Activated gamma-delta T cell treated with Interleukin-2 at 50 U/mL for 16 hours (primary cell): ENCODE measurements at places on chromosomes 3 and 15.

GRCh38 chr3:36763850-36764703 is at the start of gene DCLK3:
Gene DCLK3, minus strand, starts transcription at chr3:36764553. Its CDS starts 290 bp downstream, at chr3:36764263.
- DNase-seq, result no peak

DNA sequence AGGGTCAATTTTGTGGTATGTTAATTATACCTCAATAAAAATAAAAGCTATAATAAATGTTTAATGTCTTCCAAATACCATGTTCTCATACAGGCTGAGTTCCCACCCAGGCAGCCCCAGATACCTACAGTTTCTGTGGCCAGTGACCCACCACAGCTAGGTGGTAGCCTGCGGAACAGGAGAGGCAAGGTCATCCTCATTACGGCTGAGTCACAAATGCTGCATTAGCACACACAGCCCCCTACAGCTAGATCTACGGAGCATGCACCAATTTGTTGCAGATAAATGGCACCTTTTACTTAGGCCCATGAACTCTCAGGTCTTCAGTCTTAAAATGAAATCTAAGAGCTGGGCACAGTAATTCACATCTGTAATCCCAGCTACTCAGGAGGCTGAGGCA is 5.1 kb downstream of the SPATA12 start:
- DNase-seq, result no peak

DNA sequence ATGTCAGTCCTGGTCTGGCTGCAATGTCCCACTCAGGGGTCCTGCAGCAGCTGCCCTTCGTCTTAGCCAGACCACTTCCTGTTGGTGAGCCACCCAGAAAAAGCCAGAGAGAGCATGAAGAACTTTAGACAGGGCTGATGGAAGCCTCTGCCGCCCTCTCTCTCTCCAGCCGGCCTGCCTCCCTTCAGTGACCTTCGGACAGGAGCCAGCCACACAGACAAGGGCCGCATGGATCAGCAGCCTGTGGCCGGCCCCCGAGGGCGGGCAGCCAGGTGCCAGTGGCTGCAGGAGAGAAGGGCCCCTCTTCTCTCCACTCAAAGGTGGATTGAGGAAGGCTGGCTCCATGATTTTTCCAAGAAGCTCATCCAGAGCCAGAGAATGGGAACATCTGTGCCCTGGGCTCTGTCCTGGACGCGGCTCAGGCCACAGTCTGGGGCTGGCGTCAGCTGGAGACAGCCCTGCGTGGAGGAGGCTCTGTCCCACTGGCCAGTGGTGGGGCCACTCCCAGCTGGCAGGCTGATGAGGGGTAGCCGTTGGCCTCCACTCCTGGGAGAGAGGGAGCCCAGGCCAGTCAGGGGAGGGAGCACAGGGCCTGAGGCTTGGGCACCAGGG is 42.9 kb downstream of the ISG20 start:
- no peak for DNase-seq

GRCh38 chr15:101110681-101111569 is 140.9 kb downstream of the CHSY1 start:
- no peak for DNase-seq

DNA sequence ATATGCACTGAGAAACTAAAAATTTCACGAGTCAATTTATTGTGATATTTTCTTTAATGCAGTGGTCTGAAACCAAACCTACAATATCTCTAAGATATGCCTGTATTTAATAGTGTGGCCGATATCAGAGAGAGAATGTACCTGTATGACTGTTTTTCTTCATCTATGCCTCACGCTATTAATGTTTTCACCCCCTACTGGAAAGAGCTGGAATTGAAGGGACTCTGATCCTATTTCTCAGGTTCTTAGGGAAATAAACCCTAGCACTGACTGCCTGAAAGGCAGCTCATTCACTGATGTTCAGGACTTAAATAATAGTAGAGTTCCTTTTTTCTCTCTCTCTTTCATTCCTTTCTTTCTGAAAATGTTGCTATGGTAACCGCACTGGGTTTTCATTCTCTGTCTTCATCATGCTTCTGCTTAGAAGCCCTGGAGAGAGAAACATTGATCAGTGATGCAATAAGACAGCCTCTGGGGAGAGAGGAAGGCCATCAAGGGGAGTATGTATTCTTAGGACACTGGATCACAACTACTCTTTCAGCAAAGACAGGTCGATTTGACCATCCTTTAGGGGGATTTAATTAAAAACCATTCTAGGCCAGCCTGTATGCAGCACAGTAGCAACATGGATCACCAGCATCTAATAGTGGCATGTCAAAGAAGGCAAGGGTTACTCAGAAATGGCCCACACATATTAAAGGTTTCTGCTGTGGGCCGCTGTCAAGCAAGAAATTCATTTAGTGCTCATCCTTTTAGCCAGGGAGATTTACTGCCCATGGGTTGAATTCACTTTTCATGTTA is 1135.7 kb downstream of the IGSF11 start:
- DNase-seq, result no peak

DNA sequence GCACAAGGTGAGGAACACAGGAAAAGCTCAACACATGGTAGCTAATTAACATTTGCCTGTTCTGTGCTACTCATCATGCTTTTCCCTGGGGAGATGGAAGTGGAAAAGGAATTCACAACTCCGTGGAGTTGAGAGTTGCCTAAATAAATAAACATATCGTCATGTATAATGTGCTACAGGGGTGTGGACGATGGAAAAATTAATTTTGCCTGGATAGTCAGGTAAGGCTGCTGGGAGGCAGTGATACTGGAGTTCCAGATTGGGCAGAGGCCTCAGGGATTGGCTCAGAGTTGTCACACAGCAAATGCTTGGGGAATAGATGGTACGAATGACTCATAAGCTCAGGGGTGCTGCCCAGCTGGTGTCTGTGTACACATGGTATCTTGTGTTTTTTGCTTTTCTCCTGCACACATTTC is 3.1 kb upstream of the ABHD6 start:
- no peak for DNase-seq

DNA sequence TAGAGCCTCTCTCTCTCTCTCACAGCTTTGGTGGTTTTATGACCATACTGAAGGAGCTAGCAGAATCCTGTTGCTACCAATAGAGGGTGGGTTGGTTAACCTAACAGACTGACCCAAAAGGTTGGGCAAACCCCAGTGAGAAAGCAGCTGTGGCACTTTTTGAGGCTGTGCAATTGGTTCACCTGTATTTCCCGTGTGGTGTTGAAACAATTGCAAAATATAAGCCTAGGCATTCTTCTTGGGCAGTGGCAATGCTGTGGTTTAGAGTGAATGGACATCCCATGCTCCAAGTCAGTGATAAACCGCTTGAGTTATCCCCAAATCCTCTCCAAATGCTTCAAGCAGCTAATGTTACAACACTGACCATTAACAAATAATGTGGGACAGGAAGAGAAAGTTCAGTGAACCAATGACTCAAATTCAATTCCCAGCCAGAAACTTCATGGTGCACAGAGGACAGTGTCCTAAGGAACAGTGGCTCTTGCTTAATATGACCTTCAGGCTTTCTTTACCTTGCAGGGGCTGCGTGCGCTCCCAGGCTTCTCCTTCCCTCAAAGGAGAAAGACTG is 261.9 kb upstream of the ICE2 start:
- peak; percentile 12 for DNase-seq
